ENCODE measurements at places on chromosomes 7 and 10.

- no peak for DNase-seq
These were observed 556.7 kb downstream of the TYW1 start for GRCh38 chr7:67553378-67553777.

- no peak for DNase-seq
These were observed 172.4 kb downstream of the JAZF1 start for GRCh38 chr7:28008171-28008570.

GRCh38 chr7:149872419-149873073 lies 1.2 kb upstream of the ATP6V0E2 start:
- peak; percentile 94 for DNase-seq

DNA sequence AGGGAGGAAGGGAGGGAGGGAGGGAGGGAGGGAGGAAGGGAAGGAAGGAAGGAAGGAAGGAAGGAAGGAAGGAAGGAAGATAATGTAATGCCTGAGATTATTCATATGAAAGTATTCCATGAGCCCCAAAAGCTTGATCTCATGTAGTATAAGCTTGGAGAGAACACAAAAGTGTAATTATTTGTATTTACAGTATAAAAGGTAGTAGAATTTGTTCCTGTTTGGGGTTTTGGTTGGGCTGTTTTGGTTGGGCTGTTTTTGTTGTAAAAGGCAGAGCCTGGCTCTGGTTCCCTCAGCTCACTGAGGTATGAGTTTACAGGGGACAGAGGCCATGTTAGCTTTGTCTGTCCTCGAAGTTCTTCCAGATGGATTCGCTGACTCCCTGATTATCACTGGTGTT lies 45.3 kb upstream of the EBLN1 start:
- DNase-seq = no peak

GRCh38 chr10:50846753-50847152 lies 38.7 kb downstream of the A1CF start:
- no peak for DNase-seq

GRCh38 chr7:17681965-17682364 lies 258.3 kb downstream of the SNX13 start:
- DNase-seq = no peak

All from posterior vena cava (tissue), 2 donors.